Astrocyte of the cerebellum (primary cell): ENCODE measurements at places on chromosomes 7 and 10.
A peak's percentile ranks its signal among the peaks of the same experiment; 100 is the strongest.

DNA sequence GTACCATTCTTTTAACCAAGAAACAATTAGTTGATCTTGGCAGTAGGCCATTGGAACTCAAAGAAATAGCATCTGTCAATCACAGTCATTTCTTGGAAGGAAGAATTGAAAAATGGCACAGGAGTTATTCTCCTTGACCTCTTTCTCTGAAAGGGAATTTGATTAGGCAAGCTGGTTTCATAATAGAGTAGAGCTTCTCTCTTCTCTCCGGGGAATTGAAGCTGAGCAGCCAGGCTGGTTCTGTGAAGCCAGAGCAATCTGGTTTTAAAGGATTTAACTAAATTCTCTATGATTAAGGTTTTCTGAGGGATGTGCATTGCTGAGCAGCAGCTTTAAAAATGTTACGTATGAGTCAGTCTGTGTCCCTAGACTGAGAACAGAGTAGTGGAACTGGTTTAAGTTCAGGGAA is 70.2 kb downstream of the AHCYL2 start:
- DNase-seq, result no peak

GRCh38 chr7:22842383-22842941 is 19.8 kb upstream of the TOMM7 start:
- no peak for DNase-seq

DNA sequence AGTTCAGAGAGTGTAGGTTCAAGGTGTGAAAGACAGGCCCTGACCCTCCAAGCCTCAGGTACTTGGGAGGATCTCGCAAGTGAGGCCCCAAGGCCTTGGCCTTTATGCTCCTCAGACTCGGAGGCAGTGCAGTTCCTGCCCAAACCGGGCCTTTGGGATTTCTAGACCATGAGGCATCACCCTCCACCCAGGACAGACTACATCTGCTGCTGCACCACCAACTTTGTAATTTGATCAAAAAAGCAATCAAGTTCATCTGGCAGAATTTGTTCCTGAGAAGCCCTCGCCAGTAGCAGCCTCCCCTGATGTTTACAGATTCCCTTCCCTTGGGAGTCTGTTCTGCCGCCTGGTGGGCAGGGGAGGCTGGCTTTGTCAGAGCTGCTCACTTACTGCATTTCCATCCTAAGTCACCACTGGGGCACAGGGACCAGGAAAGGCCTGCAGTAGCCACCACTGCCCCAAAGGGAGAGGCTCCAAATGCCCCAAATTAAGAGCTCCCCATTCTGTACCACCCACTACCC is 2.1 kb downstream of the CAMK2G start:
- DNase-seq, result no peak

DNA sequence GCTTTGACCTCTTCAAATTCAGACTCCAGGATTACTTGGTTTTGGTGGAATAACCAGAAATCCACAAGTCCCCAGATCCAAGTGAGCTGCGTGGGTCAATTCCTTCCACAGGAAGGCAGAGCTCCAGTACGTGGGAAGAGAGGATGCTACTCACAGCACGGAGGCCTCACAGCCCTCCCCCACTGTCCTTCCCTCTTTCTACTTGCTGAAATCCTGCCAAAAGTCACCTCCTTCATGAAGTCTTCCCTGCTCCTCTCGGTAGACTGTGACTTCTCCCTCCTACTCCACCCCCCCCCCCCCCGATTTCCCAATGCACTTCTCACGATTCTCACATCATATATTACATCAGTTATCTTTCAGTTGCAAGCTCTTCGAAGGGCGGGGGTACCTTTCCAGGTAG is 12.3 kb downstream of the CAMK2G start:
- DNase-seq, result no peak

GRCh38 chr7:66355756-66356155 is 150.6 kb downstream of the TPST1 start:
- no peak for DNase-seq

GRCh38 chr7:152459724-152460251 is 24.0 kb upstream of the KMT2C start:
- DNase-seq, result no peak

- DNase-seq, result no peak
Observed at GRCh38 chr7:28565980-28566379, 153.7 kb downstream of the CREB5 start.

- no peak for DNase-seq
Observed at GRCh38 chr10:79069325-79070080, 737 bp downstream of the ZMIZ1 start.

DNA sequence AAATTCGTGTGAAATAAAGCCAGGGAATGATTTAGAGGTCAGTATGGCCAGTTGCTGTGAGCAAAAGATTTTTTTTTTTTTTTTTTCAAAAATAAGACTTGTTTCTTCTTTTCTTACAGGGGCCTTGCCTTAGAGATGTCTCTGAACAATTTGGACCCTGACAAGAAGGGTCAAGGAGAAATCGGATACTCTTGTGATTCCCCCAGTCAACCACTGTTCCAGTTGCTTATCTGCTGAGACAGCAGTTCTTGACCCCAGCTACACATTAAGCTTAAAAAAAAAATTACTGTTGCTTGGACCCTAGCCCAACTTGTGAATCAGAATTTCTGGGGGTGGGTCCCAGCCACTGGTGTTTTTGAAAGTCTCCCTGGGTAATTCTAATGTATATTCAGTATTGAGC is 12.0 kb upstream of the FMC1 start:
- no peak for DNase-seq

- DNase-seq, result no peak
Observed at GRCh38 chr10:114684084-114684821, 26.2 kb upstream of the ABLIM1 start.

DNA sequence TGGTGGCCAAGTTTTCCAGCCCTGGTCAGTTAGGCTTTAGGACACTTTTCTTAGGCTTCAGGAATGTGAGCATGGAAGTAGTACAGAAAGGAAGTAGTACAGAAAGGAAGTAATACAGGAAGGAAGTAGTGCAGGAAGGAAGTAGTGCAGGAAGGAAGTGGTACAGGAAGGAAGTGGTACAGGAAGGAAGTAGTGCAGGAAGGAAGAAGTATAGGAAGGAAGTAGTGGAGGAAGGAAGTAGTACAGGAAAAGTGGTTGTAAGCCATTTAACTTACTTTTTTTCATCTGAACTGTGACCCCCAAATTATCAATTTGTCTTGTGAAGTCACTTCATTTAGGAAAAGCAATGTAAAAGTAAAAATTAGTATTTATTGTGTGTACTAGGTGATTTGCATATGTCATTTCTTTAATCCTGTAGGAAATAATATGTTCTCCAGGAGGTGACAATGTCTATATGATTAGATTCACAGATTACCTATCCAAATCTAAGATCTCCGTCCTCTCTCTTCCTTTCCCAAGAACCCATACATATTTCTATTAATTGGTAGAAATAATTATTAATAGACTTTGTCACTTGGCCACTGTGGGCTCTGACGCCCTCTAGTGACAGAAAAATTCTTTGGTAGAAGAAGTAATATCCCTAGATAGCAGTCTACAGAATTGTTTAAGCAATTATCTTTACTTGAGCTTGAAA is 3.9 kb upstream of the FAS start:
- no peak for DNase-seq

GRCh38 chr10:51510231-51510630 is 189.2 kb downstream of the CSTF2T start:
- no peak for DNase-seq

GRCh38 chr7:142866361-142867096 is 11.7 kb downstream of the EPHB6 start:
- DNase-seq, result no peak

DNA sequence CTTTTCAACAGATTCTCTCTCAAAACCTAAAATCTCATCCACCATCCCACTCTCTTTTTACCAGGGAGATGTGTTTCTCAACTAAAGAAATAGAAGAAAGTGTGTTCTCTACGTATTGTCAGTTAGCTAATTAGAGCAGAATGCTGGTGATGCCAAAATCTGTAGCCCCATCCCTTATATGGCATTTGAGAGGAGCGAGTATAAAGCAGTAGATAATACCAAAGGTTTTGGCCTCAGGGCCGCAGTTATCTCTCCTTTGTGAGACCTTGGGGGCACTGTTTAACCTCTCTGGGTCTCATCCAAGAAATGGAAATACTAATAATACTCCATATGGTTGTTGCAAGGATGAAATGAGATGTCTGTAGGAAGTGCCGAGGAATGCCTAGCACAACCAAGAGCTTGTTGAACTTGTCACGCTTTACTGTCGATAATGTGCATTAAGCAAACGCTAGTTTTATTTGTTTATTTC is 456 bp upstream of the DLD start:
- no peak for DNase-seq

DNA sequence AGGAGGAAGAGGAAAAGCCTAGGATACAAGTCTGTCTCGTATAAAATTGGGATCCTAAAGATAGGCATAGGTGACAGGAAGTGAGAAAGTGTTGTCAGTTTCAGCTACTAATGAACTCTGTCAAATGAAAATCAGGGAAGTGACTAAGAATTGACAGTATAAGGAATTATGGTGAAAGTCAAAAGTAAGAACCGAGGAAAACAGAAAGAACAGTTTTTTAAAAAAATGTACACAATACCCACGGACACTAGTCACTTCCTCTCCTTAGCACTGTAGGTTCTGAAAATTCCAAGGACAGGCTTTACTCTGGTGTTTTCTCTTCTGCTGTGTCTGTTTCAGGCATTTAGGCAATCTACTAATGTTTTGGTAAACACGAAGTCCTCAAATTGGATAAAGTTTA is 42.3 kb downstream of the ATAD1 start:
- no peak for DNase-seq

DNA sequence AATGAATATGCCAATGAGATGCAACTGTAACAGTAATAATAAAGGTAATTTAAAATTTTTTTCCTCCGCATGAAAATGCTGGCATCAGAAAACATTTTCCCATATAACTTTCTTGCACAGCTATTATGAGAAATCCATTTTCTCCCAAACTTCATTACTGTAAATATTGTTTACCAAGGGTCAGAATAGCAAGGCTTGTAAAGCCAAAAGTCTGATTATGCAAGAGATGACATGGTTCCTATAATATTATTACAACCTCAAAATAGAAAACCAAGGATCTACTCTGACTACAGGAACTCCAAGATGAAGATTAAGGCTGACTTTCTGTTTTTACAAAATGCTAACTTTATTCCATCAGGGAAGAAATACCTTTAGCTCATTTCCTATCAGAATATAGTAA is 162.7 kb upstream of the CDK1 start:
- no peak for DNase-seq

GRCh38 chr10:49398986-49399385 is 3.1 kb upstream of the DRGX start:
- no peak for DNase-seq

- no peak for DNase-seq
Observed at GRCh38 chr10:77602913-77603533, 34.6 kb downstream of the KCNMA1 start.

- DNase-seq, result no peak
Observed at GRCh38 chr10:11354823-11355222, 256.6 kb downstream of the USP6NL start.

- no peak for DNase-seq
Observed at GRCh38 chr7:152891837-152892236, 132.3 kb downstream of the ACTR3B start.

DNA sequence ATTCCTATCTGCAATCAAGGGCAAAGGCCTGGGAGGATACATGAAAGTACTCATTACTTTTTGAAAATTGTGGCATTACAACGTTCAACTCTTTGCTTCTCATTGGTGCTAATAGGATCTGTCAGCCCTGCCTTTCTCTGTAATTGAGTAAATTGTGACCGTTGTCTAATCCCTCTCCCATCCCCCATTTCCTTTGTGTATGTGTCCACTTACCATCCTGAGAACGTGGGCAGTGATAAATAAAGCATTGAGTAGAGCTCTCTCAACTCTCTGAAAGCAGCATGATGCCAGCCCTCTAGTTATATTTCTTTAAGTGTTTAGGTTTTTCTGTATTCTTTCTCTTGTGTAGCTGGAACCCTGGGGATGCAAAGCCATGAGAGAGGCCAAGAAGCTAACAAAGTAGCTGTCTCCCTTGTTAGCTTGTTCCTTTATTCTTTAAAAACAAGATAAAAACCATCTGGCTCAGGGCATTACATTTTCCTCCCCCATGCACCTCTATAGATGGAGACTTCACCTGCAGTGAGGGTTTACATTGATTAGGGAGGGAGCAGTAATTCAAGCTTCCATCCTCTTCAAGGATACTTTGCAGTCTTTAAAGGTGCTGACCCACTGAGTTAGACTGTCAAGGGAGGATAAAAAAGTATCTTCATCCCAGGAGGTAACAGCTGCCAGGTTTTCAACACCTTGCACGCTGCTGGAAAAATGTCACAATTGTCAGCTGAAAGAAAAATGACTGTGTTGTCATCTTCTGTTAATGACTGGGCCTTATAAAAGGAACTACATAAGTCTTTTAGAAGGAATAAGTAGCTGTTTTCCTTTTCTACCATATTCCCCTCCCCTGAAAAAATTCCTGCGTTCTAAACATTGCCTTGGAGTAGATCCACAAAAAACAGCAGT is 112.3 kb downstream of the BTRC start:
- no peak for DNase-seq

DNA sequence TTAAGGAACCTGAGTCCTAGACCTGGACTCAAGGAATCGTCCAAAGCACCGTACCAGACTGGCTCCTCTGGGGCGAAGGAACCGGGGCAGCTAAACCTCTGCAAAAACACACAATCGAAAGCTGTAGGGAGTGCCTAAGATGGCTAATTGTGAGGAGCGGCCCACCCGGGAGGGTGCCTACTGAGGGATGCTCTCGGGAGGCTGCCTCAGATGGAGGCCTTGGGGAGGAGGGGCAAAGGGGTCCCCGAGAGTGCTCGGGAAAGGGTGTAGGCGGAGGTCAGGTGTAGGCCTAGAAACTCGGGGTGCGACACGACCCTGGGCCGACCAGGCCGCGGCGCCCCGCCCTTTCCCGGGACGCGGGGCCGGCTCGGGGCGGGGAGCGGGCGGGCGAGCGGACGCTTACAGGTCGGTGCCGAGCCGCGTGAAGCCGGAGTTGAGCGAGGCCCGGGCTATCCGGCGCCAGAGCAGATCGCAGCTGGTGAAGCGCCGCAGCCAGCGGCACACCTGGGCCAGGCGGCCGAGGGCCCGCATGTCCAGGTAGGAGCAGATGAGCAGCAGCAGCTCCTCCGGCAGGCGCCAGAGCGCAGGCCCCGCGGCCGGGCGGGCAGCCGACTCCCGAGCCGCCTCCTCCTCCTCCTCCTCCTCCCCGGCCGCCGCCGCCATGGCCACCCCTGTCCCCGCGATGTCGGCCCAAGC is 844 bp downstream of the FBXW4 start:
- DNase-seq, result peak; percentile 22

DNA sequence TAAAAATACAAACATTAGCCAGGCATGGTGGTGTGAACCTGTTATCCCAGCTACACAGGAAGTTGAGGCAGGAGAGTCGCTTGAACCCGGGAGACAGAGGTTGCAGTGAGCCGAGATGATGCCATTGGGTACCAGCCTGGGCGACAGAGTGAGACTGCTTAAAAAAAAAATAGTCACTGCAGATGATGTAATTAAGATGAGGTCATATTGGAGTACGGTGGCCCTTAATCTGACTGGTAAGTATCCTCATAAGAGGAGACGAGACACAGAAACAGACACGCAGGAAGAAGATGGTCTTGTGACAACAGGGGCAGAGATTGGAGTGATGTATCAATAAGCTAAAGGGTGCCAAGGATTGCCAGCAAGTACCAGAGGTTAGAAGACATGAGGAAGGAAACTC is 156.0 kb downstream of the FAM107B start:
- no peak for DNase-seq
